ENCODE measurements at places on chromosomes 5 and 9.

- DNase-seq = no peak
Measured at GRCh38 chr5:158679221-158679641, 420.5 kb downstream of the EBF1 start.

- DNase-seq = no peak
Measured at GRCh38 chr5:132651838-132652469, 6.0 kb upstream of the IL13 start.

GRCh38 chr5:78858364-78858763 lies 126.7 kb downstream of the ARSB start:
- DNase-seq = no peak

GRCh38 chr5:43357067-43357466 lies 43.9 kb upstream of the HMGCS1 start:
- DNase-seq = no peak

- no peak for DNase-seq
Measured at GRCh38 chr9:27668280-27668679, 95.0 kb upstream of the C9orf72 start.

DNA sequence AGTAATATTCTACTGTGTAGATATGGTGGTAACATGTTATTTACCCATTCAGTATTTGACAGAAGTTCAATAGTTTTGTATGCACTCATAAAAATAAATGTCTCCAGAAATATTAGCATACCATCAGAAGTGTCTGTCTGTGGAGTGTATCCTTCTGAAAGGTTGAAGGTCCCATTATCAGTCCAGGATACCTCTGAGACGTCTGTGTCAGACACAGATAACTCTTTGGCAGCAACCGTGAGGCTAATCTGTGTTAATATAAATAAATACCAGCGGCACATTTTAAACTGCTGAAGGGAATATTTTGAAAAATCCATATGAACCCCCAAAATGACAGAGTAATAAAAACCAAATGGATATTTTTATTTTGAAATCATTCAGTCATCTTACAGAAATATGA lies 11.9 kb upstream of the ZNF622 start:
- DNase-seq = no peak

- no peak for DNase-seq
Measured at GRCh38 chr5:145830594-145830993, 4.5 kb downstream of the PRELID2 start.

GRCh38 chr5:176530983-176531901 lies 6.0 kb downstream of the RNF44 start:
- no peak for DNase-seq

DNA sequence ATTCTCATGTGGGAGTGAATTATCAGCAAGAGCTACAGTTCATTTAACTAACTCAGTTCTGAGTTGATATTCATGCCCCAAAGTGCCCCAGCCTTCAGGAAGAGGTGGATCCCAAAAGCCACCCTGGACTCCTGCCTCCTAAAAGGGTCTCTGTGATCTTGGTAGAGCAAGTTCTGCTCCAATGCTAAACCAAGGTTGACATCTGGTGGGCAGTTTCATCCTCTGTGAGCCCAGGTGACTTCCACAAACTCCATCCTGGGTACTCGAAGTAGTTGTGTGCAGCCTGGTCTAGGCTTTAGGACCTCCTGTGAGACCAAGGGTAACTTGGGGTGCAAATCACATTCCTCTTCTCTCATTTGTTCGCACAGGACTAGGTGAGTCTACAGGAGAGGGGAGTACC lies 816.8 kb downstream of the MTRR start:
- no peak for DNase-seq

GRCh38 chr5:66136053-66136452 lies 8.0 kb upstream of the SREK1 start:
- no peak for DNase-seq

DNA sequence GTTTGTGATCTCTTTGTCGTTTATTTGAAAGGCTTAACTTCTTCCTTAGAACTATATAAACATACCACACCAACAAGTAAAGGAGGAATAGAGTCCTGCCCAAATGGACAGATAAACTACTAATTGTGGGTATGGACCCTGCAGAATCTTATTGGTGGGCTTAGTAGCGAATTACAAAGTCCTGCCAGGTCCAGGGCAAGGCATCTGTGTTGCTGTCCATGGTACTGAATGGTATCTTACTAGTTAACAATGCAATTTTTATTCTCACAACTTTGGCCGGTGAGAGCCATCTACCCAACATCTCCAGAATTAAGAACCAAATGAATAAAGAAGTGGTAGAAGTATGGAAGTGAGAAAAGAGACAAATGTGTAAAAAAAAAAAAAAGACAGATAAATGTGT lies 1782.4 kb upstream of the WWC1 start:
- no peak for DNase-seq

DNA sequence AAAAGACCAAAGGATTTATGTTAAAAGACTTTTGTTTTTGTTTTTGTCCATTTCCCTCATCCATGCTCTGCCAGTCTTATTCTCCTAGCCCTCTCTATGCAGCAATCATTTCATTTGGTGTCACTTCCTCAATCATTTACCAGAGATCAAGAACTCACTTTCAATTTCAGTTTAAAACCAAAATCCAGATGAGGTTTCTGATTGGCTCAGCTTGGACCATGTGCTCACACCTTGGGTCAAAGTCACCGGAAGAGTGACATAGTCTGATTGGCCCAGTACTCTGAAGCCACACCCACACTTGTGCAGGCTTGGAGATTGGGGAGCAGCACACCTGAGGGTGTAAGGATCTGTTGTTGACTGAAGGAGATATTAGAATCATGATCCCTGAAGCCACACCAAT lies 79.6 kb downstream of the TLR4 start:
- no peak for DNase-seq

GRCh38 chr5:161333194-161333880 lies 213.2 kb downstream of the GABRB2 start:
- no peak for DNase-seq

GRCh38 chr9:4859035-4859434 lies 66.3 kb downstream of the RCL1 start:
- DNase-seq = no peak

GRCh38 chr5:4653475-4653874 lies 486.7 kb upstream of the ADAMTS16 start:
- no peak for DNase-seq

GRCh38 chr5:76590027-76590426 lies 33.2 kb downstream of the F2RL2 start:
- DNase-seq = no peak

- DNase-seq = no peak
Measured at GRCh38 chr9:108951578-108951977, 17.4 kb downstream of the ABITRAM start.

- DNase-seq = no peak
Measured at GRCh38 chr5:173435447-173435846, 107.2 kb upstream of the STC2 start.

- no peak for DNase-seq
Measured at GRCh38 chr5:162842727-162843126, 594.7 kb upstream of the CCNG1 start.

DNA sequence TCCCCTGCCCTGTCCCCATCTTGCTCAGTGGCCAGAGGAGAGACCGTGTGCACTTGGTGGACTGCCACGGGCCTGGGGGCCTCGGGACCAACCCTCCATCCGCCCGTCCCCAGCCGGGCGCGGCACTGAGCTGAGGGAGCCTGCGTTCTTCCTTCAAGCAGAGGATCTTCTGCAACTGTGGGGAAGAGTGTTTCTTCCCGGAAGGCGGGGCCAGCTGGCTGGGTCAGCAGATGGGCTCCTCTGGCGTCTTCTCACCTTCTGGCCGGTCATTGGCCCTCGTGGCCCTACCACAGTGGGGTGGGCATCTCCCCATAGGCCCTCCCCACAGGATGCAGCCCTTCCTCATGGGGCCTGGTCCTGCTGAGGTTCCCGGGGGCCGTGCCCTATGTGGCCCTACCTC lies 17.4 kb downstream of the RXRA start:
- DNase-seq = no peak

Data from T-cell (primary cell).